ENCODE measurements at places on chromosomes 2 and 18.
A peak's percentile ranks its signal among the peaks of the same experiment; 100 is the strongest.

GRCh38 chr2:211225784-211226183 is 669.4 kb downstream of the CPS1 start:
- DNase-seq = no peak

GRCh38 chr2:17000184-17000482 is 334.5 kb upstream of the CYRIA start:
- DNase-seq = no peak

- no peak for DNase-seq
Measured at GRCh38 chr18:60599267-60599666, 226.7 kb upstream of the MC4R start.

DNA sequence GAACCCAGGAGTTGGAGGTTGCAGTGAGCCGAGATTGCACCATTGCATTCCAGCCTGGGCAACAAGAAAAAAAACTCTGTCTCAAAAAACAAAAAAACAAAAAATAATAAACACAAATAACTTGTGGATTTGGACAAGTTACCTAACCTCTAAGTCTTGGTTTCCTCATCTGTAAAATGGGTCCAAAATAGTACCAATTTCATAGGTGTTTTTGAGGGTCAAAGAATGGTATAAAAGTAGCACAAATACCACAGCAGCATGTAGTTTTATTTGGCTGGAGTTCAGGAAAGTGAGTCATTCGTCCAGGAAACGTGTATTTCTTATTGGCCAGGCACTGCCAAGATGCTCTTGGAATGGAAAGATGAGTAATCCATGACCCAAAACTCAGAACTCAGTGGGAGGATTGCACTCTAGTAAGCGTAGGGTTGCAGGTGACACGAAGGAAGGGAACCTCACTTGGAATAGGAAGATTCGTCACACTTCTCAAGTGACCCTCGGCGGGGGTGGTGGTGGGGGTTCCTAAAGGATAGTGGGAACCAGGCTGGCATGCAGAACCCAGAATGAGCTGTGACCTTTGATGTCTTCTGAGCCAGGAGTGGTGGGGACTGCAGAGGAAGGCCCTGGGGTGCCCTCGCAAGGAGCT is 24.4 kb downstream of the GRHL1 start:
- no peak for DNase-seq

- DNase-seq = no peak
Measured at GRCh38 chr2:146820672-146821071, 1024.2 kb upstream of the ACVR2A start.

GRCh38 chr18:74389991-74390390 is 67.1 kb downstream of the DIPK1C start:
- DNase-seq = no peak

GRCh38 chr18:80157708-80158343 is 48.8 kb downstream of the ADNP2 start:
- DNase-seq = peak; percentile 69

Data from caudate nucleus (tissue), 63 donors.